ENCODE measurements at places on chromosomes 7 and 10.

DNA sequence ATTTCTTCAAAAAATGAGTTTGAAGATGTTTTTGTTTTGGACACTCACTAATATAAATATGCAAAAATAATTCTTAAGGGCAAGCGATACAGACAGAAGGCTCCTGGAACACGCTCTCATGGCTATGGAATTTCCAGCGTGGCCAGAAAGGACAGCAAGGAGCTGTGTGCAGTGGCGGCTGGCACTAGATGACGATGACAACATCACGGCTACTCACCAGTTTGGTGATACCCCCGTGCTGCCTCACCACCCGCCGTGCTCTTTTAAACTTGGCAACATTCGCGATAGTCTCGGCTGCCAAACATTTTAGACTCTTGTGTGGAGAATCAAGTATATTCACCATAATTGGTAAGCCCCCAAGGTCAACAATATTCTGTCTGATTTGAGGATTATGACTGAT, 54.9 kb downstream of the ODAD2 start:
- DNase-seq, result no peak

- no peak for DNase-seq
These were observed 161.9 kb upstream of the WNT16 start for GRCh38 chr7:121166916-121167315.

DNA sequence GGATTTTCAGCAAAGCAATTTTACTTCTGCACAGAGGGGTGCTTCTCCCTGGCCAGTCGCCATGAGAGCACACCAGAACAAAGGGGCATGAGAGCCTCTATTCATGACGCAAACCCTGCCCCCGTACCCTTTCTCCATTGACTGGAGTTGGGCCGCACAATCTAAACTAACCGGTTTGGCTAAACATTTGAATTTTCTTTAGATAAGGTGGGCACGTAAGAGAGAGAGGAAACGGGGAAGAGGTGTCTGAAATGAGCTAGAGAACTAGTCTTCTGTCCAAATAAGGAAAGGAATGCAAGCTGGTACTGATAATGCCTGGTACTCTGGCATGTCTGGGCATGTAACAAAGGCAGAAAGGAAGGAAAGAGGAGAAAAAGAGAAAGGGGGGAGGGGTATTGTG, 13.2 kb upstream of the SCIN start:
- DNase-seq, result no peak

GRCh38 chr7:136326045-136326609, 349.0 kb upstream of the MTPN start:
- DNase-seq, result no peak

DNA sequence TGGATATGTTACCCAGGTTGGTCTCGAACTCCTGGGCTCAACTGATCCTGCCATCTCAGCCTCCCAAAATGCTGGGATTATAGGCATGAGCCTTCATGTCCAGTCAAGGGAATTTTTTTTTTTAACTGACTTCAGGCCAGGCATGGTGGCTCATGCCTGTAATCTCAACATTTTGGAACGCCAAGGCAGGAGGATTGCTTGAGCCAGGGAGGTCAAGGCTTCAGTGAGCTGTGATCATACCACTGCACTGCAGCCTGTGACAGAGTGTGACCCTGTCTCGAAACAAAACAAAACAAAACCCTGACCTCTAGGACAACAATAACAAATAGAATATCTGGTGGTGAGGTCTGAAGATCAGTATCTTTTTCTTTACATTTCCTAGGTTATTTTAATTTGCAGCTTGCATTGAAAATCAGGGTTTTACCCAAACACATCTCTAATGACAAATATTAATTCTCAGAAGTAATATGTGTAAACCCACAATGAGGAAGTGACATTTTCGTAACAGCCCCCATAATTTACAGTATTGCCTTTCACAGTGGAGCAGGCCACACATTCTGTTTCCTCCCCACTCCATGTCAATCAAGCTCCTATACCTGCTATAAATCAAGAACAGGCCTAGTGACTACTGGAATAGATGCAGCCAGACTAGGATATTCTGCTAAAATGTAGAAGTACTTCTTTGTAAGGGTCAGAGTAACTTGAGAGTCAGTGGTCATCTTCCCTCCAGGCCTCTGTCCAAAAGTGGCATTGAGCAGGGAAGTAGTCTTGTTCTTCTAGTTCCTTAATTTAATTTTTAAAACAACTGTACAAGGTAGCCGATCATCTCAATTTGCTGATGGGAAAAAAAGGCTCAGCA, 43.3 kb upstream of the ECHDC3 start:
- DNase-seq, result no peak

GRCh38 chr10:89846786-89847185, 145.4 kb downstream of the KIF20B start:
- no peak for DNase-seq

- no peak for DNase-seq
These were observed 16.8 kb upstream of the TES start for GRCh38 chr7:116193329-116194087.

- no peak for DNase-seq
These were observed 1.7 kb upstream of the STK32C start for GRCh38 chr10:132309471-132309865.

DNA sequence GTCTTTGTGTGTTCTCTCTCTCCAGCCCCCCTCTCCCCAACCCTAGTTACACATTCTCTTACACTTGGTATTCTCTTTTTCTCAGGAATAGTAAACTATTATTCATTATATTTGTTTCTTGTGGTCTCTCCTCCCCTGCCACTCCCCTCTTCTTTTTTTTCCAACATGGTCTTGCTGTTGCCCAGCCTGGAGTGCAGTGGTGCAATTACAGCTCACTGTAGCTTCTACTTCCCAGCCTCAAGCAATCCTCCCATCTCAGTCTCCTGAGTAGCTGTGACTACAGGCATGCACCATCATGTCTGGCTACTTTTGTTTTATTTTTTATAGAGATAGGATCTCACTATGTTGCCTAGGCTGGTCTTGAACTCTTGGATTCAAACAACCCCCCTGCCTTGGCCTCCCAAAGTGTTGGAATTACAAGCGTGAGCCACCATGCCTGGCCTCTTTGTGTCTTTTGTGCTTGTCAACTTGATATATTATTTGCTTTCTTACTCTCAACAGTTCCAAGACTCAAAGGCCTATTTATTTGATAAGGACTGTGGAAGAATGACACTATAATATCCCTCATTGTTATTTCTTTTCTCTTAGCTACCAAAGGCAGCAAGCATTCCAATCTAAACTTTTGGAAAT, 66.9 kb downstream of the MLLT10 start:
- DNase-seq, result no peak

DNA sequence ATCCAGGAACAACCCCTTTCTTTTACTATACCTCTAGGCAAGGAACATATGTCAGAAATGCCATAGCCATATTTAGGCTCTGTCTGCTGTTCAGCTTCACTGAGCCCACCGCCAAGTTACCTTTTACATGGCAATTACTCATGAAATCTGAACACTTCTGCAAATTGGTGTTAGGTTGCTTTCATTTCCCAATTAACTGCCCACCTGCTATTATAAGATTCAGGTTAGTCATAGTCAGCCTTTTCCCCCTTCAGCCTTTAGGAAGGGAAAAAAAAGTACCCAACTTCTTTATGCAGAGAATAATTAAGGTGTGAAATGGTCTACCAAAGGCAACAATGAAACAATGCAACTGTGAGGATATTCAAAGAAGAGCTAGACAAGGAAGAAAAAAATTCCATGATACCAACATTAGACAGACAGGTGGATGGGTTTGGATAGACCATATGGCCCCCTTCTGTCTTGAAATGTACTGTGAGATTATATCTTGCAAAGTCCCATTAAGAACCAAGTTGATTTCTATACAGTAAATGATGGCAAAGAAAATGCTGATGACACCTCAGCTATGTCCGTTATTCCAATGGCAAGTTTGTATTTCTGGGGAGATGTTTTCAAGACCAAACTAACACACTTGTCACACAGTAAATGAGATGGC, 442.1 kb upstream of the NRP1 start:
- no peak for DNase-seq

GRCh38 chr7:69744026-69744425, 145.8 kb downstream of the AUTS2 start:
- no peak for DNase-seq

DNA sequence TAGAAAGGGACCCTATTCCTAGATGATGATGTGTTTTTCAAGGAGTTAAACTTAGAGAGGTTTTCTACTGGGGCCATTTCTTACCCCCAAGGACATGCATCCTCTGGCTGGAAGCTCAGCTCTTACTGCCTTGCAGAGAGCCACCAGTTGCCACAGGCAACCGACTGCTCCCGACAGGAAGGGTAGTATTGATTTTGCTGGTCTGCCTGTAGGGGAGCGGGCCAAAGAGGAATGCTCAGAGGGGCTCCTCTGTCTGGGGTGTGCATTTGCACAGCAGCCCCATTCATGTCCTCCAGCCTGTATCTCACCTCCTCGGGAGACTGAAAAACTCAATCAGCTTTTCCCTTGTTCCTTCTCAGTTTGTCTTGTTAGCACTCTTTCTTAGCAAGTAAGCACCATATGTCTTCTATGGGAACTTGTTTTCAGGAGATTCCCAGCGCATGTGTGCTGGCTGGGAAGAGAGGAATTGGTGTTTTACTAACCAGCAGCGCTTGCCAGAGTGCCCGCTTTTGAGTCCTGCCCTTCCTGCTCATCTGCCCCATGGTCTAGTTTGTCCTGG, 739.0 kb upstream of the GALNT17 start:
- no peak for DNase-seq

GRCh38 chr10:100014071-100014762, 4.5 kb upstream of the DNMBP start:
- no peak for DNase-seq

- no peak for DNase-seq
These were observed 530.9 kb downstream of the KCNMA1 start for GRCh38 chr10:77106676-77107075.

DNA sequence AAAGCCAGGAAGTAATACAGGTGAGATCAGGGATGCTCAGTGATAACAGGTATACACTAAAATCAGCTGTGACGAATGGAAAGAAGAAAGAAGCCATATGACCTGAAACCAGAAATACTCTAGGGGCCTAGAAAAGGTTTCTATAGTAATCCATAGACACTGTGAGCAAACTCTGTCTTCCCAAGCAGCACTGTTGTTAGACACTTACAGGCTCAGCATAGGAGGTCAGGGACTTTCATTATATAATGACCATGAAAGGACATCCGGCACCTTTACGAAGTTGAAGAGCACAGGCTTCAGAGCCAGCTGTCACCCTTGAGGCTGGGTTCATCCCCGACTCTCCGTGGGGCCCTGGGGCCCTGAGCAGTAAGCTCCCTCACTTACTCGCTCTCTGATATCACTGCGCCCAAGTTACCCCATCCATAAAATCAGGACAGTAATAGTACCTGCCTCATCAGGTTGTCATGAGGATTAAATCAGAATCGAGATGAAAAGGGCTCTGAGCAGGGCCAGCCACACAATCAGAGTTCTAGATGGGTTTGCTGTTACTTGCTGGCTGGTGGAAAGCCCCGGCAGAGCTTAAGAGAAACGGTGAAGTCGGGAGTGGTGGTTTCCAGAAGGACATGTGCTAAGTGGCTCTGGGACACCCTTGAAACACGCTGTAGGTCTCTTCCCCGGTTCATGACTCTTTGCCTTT, 79.5 kb downstream of the ITIH5 start:
- DNase-seq, result no peak

- DNase-seq, result no peak
These were observed 208.2 kb upstream of the PRKCQ start for GRCh38 chr10:6788231-6788630.

- no peak for DNase-seq
These were observed 9.5 kb upstream of the C10orf95 start for GRCh38 chr10:102460836-102461186.

GRCh38 chr10:95445223-95445836, 115.8 kb downstream of the SORBS1 start:
- DNase-seq, result no peak

DNA sequence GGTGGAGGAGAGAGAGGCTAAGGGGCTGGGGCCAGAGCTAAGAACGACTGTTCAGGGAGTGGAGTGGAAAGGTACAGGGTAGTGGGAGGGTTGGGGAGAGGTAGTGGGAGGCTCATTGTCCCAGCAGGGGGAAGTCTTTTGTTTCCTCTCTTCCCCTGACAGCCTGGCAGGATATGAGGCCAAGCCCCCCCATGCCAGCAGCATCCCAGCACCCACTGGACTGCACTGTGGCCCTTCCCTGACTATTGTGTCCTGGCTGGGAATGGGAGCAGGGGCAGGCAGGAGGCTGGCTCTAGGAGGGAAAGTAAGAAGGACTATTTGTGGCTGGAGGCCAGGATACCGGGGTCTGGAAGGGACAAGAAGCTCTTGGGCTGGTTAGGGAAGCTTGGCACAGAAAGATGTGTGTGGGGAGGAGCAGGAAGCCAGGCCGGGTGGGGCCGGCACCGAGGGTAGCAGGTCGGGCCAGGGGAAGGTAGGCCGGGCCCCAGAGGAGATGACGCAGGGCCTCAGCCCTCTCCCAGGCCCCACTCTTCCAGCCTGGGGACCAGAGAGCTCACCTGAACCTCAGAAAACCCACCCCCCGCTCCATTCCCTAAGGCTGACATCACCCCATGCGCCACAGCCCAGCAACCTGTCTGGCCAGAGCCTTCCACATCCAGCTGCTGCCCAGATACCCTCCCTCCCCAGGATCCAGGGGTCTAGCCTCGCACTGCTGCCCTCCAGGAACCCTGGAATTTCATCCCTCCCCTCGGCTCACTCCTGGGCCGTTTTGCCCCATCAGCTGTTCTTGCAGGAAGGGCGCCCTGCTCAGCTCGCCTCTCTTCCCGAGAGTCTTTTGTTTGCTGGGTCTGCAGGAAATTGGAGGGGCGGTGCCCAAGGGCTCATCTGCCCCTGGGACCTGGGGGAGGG, 8.8 kb upstream of the EPHB4 start:
- no peak for DNase-seq

GRCh38 chr7:17502213-17503060, 204.0 kb downstream of the AHR start:
- no peak for DNase-seq

DNA sequence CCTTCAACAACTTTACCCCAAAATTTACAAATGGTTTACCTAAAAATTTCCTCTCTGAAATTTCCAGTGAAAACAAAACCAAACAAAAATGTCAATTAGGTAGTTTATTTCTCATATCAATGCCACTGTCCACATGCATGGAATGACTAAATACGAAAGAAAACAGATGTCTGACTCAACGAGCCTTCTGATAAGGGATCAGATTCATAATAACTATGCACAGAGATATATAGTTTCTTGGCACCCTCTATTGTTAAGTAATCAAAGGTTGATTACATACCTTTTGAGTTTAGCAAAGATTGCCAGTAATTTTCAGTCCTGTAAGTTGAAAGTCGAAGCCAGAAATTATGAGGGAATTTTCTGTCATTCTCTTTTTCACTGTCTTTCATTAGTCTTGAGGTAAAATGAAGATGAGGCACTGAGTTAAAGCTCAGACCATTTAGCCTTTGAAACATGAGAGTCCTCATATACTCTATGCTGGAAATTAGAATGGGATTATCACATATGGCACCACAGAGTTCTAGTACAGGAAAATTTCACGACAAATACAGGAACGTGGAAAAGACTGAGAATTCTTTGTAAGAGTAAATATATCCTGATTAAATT, 519.1 kb upstream of the ANKRD30A start:
- DNase-seq, result no peak

GRCh38 chr10:90862908-90863514, 5.2 kb upstream of the HTR7 start:
- DNase-seq, result peak; percentile 49

Data from SW 1271 (cell line).